ENCODE measurements at places on chromosomes 7 and 10. TPM values are rescaled to one million over a fixed set of nuclear protein-coding genes. Genes with fewer than 3 reads are reported as not detected.
A peak's percentile ranks its signal among the peaks of the same experiment; 100 is the strongest.

- DNase-seq: no peak
- H3K4me1 ChIP-seq: peaks cover 69% of the 10 kb centered on the region
Measured at GRCh38 chr10:69091143-69091651, 3.3 kb downstream of the SRGN start.

GRCh38 chr10:121462955-121463354, 135.3 kb downstream of the FGFR2 start:
- H3K27ac ChIP-seq: no peak overlapping the region
- no peaks in the 10 kb centered on the region for H3K4me1 ChIP-seq
- H3K27me3 ChIP-seq: peaks cover 4% of the 10 kb centered on the region
- DNase-seq: no peak
- peaks cover 11% of the 10 kb centered on the region for H3K36me3 ChIP-seq

Gene TMEM236
- 0.13 TPM for total RNA-seq

- no peak for DNase-seq
- no peaks in the 10 kb centered on the region for H3K4me1 ChIP-seq
- peaks cover 1% of the 10 kb centered on the region for H3K27me3 ChIP-seq
- no peaks in the 10 kb centered on the region for H3K36me3 ChIP-seq
- H3K27ac ChIP-seq: no peak overlapping the region
- no peak overlapping the region for H3K4me3 ChIP-seq
Measured at GRCh38 chr7:141884539-141885225, 31.5 kb upstream of the OR9A4 start.

Gene TNRC18
- total RNA-seq: 90.4 TPM

GRCh38 chr7:92678291-92678920, 88.2 kb upstream of the FAM133B start:
- peaks cover 39% of the 10 kb centered on the region for H3K36me3 ChIP-seq
- H3K4me1 ChIP-seq: peaks cover 47% of the 10 kb centered on the region
- no peak for DNase-seq
- H3K27ac ChIP-seq: peak overlapping the region; percentile 9

DNA sequence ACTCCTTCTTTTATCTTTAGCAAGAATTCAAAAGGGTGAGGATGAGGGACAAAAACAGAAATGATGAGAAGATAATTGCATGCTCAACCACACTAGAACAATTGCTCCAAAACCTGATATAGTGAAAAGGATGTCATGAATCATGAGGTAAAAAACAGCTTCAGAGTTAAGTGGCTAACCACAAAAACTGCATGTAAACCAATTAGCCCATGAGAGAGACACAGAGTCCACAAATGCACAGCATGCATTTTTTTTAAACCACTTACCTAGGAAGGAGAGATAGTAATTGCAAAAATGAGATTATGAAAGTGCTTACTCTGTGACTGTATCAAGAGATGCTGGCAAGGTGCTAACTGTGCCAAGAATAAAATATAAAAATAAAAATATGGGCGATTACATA, 132.9 kb downstream of the MBL2 start:
- H3K27ac ChIP-seq: no peak overlapping the region
- peaks cover 30% of the 10 kb centered on the region for H3K4me1 ChIP-seq
- no peaks in the 10 kb centered on the region for H3K27me3 ChIP-seq
- DNase-seq: peak; percentile 50
- H3K4me3 ChIP-seq: no peak overlapping the region

- no peaks in the 10 kb centered on the region for H3K36me3 ChIP-seq
- H3K4me1 ChIP-seq: peaks cover 4% of the 10 kb centered on the region
- H3K27me3 ChIP-seq: no peaks in the 10 kb centered on the region
- H3K4me3 ChIP-seq: no peak overlapping the region
Measured at GRCh38 chr7:20279979-20280378, 50.7 kb upstream of the ITGB8 start.

GRCh38 chr10:4526311-4526731, 299.7 kb upstream of the AKR1E2 start:
- peaks cover 5% of the 10 kb centered on the region for H3K36me3 ChIP-seq
- H3K27ac ChIP-seq: peak overlapping the region; percentile 73
- no peak for DNase-seq
- peaks cover 33% of the 10 kb centered on the region for H3K4me1 ChIP-seq

Gene SDK1
- total RNA-seq: not detected

Gene ACBD7
- total RNA-seq: 0.74 TPM

- peak; percentile 46 for DNase-seq
- peaks cover 12% of the 10 kb centered on the region for H3K36me3 ChIP-seq
Measured at GRCh38 chr7:13990319-13990983, 985 bp upstream of the ETV1 start.

Gene SCIN
- total RNA-seq: 0.76 TPM

Gene ZNF804B
- total RNA-seq: not detected

Gene ARHGEF5
- total RNA-seq: not detected

Gene OPN1SW
- total RNA-seq: not detected

Gene ELFN1
- 3.2 TPM for total RNA-seq

Gene SYNPO2L
- total RNA-seq: 1.8 TPM

GRCh38 chr7:1705856-1706255, 35.8 kb downstream of the ELFN1 start:
- H3K4me1 ChIP-seq: no peaks in the 10 kb centered on the region
- DNase-seq: no peak
- no peaks in the 10 kb centered on the region for H3K27me3 ChIP-seq
- H3K4me3 ChIP-seq: no peak overlapping the region

DNA sequence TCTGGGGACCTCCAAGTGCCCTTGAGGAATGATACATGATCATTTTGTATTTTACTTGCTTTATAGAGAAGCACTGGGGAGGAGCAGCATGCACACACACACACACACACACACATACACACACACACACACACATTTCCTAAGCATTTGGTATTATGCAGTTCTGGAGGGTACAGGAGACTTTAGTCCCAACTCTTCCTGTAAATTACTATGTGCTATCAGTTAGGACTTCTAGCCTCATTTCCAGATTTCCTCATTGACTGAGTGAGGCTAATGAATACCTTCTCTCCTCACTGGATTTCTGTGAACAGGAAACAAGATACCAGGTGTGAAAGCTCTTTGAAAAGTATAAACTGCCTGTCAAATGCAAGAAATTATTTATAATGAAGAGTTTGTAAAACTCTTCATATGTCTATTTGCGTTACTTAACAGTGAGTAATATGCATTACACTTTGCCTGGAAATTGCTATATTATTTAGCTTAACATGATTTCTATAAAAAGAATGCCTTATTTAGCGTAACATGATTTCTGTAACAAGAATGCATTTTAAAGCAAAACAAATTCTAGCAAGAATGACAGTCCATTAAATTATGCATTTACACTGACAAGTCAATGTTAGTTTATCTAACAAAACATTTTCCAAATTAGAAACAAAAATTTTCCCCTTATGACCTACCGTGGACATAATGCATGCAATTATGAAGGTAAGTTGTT, 34.2 kb downstream of the ACTA2 start:
- H3K27ac ChIP-seq: peak overlapping the region; percentile 68
- no peak overlapping the region for H3K4me3 ChIP-seq
- peaks cover 55% of the 10 kb centered on the region for H3K36me3 ChIP-seq
- DNase-seq: no peak
- no peaks in the 10 kb centered on the region for H3K27me3 ChIP-seq
- H3K4me1 ChIP-seq: peaks cover 84% of the 10 kb centered on the region

Gene CALHM3
- not detected for total RNA-seq

Gene PTEN
- total RNA-seq: 58.7 TPM

GRCh38 chr10:51510231-51510630, 189.2 kb downstream of the CSTF2T start:
- no peaks in the 10 kb centered on the region for H3K27me3 ChIP-seq
- no peaks in the 10 kb centered on the region for H3K4me1 ChIP-seq
- no peak overlapping the region for H3K27ac ChIP-seq
- no peaks in the 10 kb centered on the region for H3K36me3 ChIP-seq

DNA sequence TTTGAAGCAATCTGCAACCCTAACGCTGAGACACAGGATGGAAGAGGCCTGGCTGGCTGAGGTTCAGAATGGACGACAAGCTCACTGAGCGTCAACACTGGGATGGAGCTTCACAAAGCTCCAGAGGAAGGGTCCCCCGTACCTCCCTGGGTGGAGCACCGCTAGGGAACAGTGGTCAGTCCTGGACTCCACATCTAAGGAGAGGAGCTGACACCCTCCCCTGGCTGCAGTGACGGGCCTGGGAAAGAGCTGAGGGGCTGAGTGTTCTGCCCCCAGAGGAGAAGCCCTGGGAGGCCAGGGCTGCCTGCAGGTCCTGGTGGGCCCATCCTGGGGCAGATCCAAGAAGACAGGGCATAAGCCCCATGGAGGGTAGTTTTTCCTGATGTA, 146.2 kb downstream of the ARHGAP22 start:
- H3K27ac ChIP-seq: no peak overlapping the region
- H3K4me1 ChIP-seq: peaks cover 20% of the 10 kb centered on the region
- H3K36me3 ChIP-seq: peaks cover 15% of the 10 kb centered on the region
- no peak overlapping the region for H3K4me3 ChIP-seq

GRCh38 chr10:5944389-5945189, 32.8 kb downstream of the IL15RA start:
- H3K36me3 ChIP-seq: no peaks in the 10 kb centered on the region
- peak overlapping the region; percentile 100 for H3K27ac ChIP-seq
- peaks cover 46% of the 10 kb centered on the region for H3K4me1 ChIP-seq
- peaks cover 2% of the 10 kb centered on the region for H3K27me3 ChIP-seq
- H3K4me3 ChIP-seq: peak overlapping the region; percentile 83

- H3K27ac ChIP-seq: no peak overlapping the region
- DNase-seq: no peak
- H3K4me3 ChIP-seq: no peak overlapping the region
- H3K27me3 ChIP-seq: no peaks in the 10 kb centered on the region
- no peaks in the 10 kb centered on the region for H3K36me3 ChIP-seq
Measured at GRCh38 chr7:96636342-96636860, 73.2 kb downstream of the SEM1 start.

GRCh38 chr10:87546210-87546609, 41.5 kb downstream of the MINPP1 start:
- peaks cover 39% of the 10 kb centered on the region for H3K36me3 ChIP-seq
- DNase-seq: peak; percentile 75
- peak overlapping the region; percentile 95 for H3K27ac ChIP-seq
- H3K4me3 ChIP-seq: peak overlapping the region; percentile 67

DNA sequence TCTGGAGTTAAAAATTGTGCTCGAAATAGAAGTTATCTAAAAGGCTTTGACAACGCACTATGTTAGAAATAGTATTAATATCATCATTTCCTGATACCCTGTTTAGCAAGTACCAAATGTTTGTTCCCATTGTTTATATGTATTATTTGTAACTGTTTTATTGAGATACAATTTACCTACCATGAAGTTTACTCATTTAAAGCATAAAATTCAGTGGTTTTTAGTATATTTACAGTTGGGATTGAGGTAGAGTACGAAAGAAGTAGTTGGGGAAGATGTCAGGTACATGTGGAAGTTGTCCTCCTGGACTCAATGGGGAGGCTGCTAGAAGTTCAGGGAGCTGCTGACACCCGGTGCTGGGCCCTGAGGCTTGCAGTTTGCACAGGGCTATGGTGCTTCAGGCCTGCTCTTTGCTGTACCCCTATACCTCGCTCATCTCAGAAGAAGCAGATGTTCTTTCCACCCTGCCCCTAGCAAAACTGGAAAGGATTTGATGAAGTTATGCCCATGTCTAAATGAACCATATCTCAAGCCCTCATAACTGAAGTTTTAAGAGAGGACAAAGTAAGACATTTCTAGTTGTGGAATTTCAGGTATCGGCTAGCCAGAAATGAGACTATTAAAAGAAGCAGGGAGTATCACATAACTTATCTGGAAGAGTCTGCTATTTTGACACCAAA, 25.2 kb upstream of the WNT16 start:
- H3K27me3 ChIP-seq: no peaks in the 10 kb centered on the region
- peaks cover 11% of the 10 kb centered on the region for H3K36me3 ChIP-seq
- H3K4me1 ChIP-seq: peaks cover 83% of the 10 kb centered on the region
- H3K4me3 ChIP-seq: no peak overlapping the region
- peak overlapping the region; percentile 95 for H3K27ac ChIP-seq

DNA sequence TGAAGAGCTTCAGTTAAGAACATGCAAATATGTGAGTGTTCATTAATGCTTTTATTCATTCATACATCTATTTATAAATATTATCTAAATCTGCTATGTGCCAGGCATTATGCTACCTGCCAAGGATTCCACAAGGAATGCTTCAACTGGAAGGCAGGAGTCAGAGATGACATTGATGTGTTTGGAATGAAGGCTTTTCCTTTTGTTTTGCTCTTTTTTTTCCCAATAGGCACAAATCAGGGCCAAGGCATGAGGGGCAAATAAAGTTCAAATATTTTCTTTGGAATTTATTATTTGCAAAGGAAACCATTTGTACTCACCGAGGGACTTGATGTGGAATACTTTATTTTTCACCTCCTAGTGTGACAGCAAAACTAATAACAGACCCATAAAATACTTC, 530.3 kb downstream of the ARL4A start:
- H3K27ac ChIP-seq: no peak overlapping the region
- no peaks in the 10 kb centered on the region for H3K36me3 ChIP-seq
- H3K4me3 ChIP-seq: peak overlapping the region; percentile 42
- DNase-seq: peak; percentile 7
- peaks cover 16% of the 10 kb centered on the region for H3K4me1 ChIP-seq

DNA sequence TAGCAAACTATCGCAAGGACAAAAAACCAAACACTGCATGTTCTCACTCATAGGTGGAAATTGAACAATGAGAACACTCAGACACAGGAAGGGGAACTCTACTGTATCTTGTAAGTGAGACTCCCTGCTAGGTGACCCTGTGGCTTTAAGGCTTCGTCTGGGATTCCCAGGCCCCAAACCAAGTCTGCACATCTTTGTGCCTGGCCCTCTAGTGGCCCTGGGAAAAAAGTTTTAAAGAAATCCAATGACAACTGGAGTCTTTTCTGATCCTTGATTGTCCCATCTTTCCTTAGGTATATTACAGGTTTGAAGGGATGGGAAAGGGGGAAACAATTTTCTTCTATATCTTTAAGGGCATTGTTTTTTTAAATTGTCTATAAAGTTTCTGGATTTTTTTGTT, 10.6 kb upstream of the LIPM start:
- no peak overlapping the region for H3K4me3 ChIP-seq
- peaks cover 4% of the 10 kb centered on the region for H3K27me3 ChIP-seq
- H3K27ac ChIP-seq: no peak overlapping the region
- DNase-seq: peak; percentile 7
- H3K4me1 ChIP-seq: peaks cover 29% of the 10 kb centered on the region

DNA sequence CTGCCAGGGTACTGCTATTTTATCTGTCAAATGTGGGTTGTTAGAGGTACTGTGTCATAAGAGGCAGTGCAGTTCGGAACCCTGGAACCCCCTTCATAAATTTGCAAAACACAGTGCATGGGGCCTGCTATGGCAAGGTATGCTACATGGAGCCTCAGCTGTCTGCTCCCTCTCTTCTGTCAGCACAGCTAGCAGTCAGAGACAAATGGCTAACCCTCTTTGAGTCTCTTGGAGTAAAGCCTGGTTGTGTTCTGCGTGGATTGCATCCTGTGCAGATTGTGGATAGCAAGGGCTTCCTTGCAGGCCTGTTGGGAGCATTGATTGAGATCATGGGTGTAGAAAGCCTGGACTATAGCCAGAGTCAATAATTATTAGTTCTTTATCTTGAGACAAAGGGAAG, 397.8 kb downstream of the AUTS2 start:
- H3K27me3 ChIP-seq: no peaks in the 10 kb centered on the region
- no peak overlapping the region for H3K4me3 ChIP-seq
- no peak for DNase-seq
- no peaks in the 10 kb centered on the region for H3K36me3 ChIP-seq
- H3K27ac ChIP-seq: no peak overlapping the region

All from HFFc6 (cell line).